Inflammatory macrophage treated with lipopolysaccharide for 4 hours (primary cell): ENCODE measurements at places on chromosomes 13 and 19.

GRCh38 chr19:45045671-45046353 is 7.0 kb downstream of the CLASRP start:
- no peak for DNase-seq

GRCh38 chr13:48040896-48041295 is 3.4 kb downstream of the NUDT15 start:
- no peak for DNase-seq

DNA sequence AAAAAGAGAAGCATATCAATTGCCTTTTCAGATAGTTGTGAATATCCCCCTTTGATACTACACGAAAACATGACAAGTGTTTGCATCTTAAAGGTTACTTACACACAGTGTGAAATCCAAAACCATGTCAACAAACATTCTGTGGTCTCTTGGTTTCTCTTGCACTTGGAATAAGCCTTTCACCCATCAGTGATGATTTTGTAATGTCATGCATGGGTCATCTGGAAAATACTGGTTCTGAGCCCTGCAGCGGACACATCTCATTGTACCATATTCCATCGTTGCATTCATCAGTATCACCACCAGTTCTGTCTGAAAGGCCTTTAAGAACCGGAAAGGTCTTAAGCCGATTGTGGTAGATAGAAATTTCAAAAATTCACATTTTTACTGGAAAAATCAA is 65.4 kb upstream of the SOX1 start:
- DNase-seq: no peak

- no peak for DNase-seq
Observed at GRCh38 chr19:14570864-14571527, 870 bp downstream of the NDUFB7 start.

GRCh38 chr13:104286566-104287290 is 1220.5 kb upstream of the SLC10A2 start:
- DNase-seq: no peak

DNA sequence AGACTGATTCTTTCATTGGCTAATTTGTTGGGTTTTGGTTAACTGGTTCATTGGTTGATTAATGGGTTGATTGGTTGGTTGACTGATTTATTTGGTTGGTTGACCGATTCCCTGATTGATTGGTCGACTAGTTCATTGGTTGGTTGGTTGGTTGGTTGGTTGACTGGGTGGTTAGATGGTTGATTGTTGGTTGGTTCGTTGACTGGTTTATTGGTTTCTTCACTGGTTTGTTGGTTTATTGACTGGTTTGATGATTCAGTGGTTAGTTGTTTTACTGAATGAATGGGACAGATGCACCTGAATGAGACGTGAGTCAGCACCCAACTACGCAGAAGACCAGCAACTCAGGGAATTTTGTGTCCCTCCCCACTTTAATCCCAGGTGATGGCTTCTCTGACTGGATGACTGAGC is 2.7 kb upstream of the NUP62 start:
- no peak for DNase-seq

DNA sequence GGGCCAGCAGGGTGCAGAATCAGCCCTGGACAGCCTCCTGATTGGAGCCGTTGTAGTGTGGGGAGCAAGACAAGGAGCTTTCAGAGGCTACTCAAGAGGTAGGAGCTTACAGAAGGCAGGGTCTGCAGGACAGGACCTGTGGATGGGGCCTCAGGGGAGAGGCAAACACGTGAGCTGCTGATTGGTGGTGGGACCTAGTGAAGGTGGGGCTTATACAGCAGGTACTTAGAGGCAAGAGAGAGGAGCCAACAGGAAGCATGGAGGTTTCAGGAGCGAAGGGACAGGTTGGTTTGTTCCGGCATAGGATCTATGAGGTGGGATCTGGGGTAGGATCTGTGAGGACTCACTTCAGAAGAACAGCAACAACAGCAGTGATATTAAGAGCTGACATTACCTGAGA is 32.4 kb downstream of the ZSWIM4 start:
- no peak for DNase-seq

DNA sequence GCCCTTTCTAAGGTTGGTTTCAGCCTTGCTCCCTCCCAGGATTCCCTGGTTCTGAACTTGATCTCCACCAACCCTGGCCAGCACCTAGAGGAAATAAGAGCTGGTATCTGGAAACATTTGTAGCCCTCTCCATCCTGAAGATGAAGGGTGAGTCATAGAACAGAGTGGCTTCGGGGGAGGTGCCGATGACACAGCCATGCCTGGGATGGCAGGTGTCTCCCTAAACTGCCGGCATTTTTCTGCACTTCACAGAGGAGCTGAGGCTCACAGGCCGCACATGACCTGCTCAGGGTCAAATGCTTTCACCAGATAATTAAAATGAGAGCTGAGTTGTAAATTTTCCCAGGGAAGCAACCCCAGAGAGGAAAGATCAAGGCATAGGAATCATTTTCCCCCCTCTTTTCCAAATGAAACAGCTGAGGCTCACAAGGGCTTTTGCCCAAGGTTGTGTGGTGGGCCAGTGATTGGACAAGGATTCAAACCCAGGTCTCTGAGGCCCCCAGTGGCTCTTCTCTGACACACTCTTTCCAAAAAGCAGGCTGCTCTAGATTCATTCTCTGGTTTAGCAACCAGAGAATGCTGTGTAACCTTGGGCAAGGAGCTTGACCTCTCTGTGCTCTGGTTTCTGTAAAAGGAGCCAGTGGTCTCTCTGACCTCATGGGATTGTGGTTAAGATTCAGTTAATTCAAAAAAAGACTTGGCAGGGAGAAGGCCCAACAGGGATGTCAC is 1.2 kb upstream of the SLC25A42 start:
- DNase-seq: no peak

- DNase-seq: no peak
Observed at GRCh38 chr13:80047406-80047805, 293.5 kb downstream of the SPRY2 start.

- DNase-seq: peak; percentile 75
Observed at GRCh38 chr19:50357178-50358100, 8.0 kb downstream of the NAPSA start.

DNA sequence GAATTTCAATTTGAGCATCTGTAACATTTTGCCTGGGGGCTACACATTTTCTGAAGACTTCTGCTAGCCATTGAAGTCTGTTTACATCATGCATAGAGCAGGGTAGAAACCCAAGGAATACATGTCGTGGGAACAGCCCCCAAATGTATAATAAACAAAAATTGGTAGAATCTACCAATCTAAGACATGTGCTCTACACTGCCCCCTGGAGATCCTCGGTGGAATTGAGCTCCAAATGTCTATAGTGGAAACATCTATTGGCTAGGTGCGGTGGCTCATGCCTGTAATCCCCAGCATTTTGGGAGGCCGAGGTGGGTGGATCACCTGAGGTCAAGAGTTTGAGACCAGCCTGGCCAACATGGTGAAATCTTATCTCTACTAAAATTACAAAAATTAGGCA is 57.3 kb downstream of the MBD3L2B start:
- DNase-seq: peak; percentile 20

GRCh38 chr19:8413629-8413995 is 507 bp downstream of the MARCHF2 start:
- peak; percentile 73 for DNase-seq

GRCh38 chr19:49665036-49665350 is 664 bp downstream of the IRF3 start:
- no peak for DNase-seq

- DNase-seq: no peak
Observed at GRCh38 chr13:57314897-57315520, 148.0 kb downstream of the PRR20E start.

DNA sequence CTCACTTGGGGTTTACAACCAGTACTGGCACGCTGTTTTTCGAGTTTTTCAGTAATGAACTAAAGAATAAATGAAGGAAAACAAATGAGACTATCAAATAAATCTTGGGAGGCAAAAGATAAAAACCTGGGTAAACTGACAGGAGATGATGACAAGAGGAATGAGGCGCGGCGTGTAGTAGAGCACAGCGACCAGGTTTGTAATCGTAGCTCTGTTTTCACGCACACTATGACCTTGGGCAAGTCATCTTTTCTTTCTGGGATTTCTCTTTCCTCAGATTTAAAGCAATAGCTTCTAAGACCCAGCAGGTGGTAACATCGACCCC is 419 bp downstream of the MRPS31 start:
- peak; percentile 6 for DNase-seq

- no peak for DNase-seq
Observed at GRCh38 chr13:73299787-73300186, 241.0 kb downstream of the KLF5 start.

DNA sequence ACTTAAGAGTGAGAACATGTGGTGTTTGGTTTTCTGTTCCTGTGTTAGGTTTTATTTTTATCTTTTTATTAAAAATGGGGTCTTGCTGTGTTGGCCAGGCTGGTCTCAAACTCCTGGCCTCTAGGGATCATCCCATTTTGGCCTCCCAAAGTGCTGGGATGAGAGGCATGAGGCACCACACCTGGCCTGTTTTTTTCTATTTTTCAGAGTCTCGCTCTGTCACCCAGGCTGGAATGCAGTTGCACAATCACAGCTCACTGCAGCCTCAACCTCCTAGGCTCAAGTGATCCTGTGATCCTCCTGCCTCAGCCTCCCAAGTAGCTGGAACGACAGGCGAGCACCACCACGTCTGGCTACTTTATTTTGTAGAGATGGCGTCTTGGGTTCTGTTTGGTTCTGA is 7.6 kb downstream of the ZNF574 start:
- DNase-seq: no peak

DNA sequence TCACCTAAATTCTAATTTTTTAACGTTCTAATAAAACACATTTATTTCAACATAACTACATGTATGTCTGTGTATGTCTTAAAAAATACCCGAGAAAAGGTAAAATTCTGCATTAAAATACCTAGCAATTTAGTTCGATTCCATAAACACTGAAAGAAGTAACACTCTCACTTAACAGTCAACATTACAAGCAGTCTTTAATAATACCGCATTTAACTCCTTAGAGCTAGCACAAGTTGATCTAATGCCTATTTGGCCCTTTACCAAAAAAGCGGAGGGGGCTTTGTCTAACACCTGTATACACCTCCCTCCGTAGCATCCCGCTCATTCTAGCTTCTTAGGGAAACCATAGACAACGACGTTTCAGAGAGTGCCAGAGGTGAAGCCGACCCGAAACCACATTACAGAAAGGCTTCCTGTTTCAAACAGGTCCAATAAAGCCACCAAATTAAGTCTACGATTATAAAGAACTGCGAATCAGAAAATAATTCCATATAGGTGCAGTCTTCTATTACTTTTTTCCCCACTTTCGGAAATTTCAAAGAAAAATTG is 1.2 kb downstream of the SPART start:
- no peak for DNase-seq

- DNase-seq: no peak
Observed at GRCh38 chr19:15263361-15263985, 31.2 kb upstream of the EPHX3 start.

GRCh38 chr13:44117351-44117750 is 237.6 kb downstream of the LACC1 start:
- peak; percentile 35 for DNase-seq

- no peak for DNase-seq
Observed at GRCh38 chr19:47518139-47518538, 3.3 kb upstream of the NAPA start.

DNA sequence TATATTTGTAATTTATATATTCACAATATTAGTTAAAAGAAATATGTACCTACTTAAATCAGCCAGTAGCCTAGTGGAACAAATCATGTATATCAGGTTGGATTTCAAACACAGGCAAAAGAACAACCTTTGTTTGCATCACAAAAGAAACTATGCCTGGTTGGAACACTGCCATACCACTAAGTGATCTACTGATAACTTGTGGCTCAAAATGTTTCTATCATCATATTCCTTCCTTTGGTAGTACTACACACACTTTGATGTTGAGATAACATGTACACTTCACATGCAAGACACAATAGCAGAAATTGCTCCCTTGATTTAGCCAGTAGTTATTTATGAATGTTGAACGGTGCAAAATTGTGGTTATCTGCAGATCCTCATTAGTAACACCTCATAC is 146.0 kb upstream of the GPC6 start:
- no peak for DNase-seq

DNA sequence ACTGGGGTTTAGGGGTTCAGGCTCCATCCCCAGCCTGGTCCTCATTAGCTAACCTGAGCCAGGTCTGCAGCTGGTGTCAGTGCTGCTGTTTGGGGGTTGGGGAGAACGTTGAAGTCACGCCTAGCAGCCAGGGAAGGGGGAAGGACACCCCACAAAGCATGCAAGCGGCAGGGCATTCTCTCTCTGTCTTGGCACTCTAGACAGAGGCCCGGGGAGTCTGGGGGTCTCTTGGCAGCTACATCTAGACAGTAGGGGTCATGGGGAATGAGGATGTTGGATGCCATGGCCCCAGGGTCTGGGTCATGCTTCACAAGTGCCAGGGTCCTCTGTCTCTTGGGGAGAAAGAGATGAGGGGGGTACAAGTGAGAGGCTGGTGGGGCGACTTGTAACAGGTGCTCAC is 2.6 kb downstream of the ERICH4 start:
- DNase-seq: no peak

DNA sequence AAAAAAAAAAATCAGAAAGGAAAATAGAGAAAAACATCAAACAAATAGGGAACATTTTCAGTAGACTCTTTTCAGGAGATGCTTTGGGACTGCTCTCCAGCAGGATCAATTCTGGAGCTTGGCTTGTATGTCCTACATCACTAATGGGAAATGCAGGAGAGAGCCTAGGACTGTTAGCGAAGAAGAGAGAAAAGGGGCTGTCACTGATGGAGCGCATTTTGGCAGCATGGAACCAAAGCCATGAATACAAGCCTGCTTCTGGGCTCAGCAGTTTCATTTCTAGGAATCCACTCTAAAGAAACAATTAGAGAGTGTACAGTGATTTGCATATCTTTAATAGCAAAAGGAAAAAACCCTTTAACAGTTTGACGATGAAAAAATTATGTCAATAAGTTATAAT is 203.9 kb downstream of the NUFIP1 start:
- DNase-seq: no peak

- peak; percentile 36 for DNase-seq
Observed at GRCh38 chr13:46124967-46125933, 20.4 kb upstream of the CPB2 start.

DNA sequence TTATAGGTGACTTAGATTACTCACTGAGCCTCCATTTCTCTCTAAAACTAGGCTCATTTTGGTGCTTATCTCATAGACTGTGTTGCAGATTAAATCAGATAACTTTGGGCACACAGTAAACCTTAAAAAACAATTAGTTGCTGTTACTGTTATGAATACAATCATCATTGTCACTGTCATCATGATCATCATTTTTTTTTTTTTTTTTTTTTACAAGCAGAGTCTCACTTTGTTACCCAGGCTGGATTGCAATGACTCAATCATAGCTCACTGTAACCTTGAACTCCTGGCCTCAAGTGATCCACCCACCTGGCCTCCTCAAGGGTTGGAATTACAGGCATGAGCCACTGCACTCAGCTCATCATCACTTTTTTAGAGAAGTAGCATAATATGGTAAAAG is 60.0 kb downstream of the VWA8 start:
- DNase-seq: no peak

- DNase-seq: no peak
Observed at GRCh38 chr13:100854006-100854405, 179.4 kb upstream of the TMTC4 start.

DNA sequence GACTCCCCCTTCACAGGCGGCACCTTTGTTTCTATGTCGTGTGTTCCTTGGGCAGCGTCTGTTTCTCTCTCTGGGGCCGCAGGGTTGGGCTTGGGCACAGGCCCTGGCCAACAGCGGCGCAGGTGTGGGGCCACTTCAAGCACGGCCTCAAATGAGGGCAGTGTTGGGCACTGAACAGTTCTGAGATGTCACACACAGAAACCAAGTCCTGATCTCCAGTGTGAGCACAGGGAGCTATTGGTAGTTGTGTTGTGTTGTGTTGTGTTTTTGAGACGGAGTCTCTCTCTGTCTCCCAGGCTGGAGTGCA is 42.7 kb downstream of the GATAD2A start:
- no peak for DNase-seq
